Endothelial cell (in vitro differentiated cells): ENCODE measurements at places on chromosomes 6 and 20. TPM values are rescaled to one million over a fixed set of nuclear protein-coding genes. Genes with fewer than 3 reads are reported as not detected.

HTR1E gene
- total RNA-seq: not detected

RAE1 gene
- total RNA-seq: 32.1 TPM

DNA sequence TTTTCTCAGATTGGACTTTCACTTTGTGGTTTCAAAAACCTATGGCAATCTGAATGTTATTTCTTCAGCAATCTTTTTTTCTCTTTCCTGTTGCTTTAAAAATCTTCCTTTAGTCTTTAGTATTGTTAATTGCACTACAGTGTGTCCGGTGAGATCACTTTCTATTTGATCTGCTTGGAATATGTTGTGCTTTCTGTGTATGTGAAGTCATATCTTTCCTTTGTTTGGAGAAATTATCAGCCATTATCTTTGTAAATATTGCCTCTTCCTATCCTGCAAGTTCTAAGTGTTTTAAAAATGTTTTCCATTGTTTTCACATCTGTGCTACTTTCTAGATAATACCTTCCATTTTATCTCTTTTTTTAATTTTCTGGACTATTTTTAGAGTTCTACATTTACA is 171.4 kb upstream of the PRSS16 start:
- no peak for DNase-seq

GRCh38 chr6:167698540-167698939 is 128.2 kb upstream of the AFDN start:
- no peak for DNase-seq

DNA sequence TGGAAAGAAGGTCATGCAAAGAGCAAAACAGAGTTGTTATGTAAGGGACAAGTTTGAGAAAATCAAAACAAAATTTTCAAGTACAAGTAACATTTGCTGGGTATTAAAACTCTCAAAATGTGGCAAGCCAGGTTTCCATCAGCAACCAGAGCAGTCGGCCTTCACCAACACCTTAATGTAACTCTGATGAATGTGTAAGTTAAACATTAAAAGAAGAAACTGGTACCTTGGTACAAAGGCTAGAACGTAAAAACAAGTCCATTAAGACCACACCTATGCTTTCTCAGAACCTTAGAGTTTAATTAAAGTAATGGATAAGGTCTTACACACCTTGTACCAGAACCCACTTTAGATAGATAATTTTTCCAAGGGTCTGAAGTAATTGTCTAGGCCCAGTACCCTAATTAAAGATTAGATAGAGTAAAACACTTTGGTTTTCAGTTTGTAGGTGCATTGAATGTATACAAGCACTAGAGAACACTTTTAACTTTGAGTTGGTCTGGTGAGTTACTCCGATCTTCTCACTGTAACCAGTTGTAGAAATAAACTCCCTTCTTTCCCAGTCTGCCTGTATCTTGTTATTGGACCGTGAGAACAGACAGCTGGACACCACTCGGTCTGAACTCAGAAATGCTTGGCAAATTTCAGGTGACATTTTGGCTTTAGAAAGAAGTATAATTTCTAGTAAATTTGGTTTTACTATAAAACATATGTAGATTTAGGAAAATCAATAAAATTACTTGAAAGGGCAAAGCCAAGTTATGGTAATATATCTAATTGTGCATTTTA is 319.4 kb downstream of the HTR1B start:
- no peak for DNase-seq

GRCh38 chr6:46687619-46688097 is at the start of gene TDRD6:
Gene TDRD6 (plus strand): TSS chr6:46687885. CDS start chr6:46688129, 244 bp downstream.
- DNase-seq: no peak

GRCh38 chr6:154157082-154157481 is 118.0 kb downstream of the OPRM1 start:
- DNase-seq: no peak
